Stimulated activated CD4-positive, alpha-beta T cell treated with anti-CD3 and anti-CD28 coated beads, Interleukin-4, amount 100 ng/mL, for 4 hours (primary cell): ENCODE measurements at places on chromosomes 11 and 22.

DNA sequence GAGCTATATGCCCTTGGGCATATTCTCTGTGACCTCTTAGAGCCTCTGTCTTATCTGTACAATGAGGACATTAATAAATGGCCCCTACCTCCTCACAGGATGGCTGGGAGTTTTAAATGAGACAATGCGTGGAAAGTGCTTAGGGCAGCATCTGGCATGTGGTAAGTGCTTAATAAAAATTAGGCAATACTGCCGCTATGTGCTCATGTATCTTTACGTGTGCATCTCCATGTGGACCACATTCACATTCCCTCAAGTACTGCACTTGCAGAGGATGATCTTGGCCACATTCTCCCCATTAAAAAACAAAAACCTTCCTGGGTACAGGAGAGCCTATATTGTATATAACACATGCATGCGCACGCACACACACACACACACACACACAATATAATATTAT lies 19.1 kb upstream of the BSX start:
- no peak for DNase-seq

DNA sequence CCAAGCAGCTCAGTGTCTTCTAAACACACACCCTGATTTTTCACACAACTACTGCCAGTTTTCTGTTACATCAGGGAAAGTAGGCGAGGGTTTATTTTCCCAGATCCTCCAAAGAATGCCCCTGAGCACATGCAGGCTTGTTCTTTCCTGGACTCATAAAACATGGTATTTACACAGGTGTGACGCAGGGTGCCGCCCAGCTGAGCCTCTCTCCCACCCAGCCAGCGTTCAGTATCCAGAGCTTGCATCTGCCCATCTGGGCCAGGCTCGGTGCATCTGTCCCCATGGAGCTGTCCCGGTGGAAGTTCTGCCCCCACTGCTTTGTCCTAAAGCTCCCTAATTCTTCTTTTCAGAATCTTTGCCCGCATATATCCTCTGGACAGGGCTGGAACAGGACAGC lies 44.8 kb upstream of the ISX start:
- no peak for DNase-seq

GRCh38 chr11:118115048-118115447 lies 28.3 kb upstream of the SMIM35 start:
- DNase-seq = no peak

DNA sequence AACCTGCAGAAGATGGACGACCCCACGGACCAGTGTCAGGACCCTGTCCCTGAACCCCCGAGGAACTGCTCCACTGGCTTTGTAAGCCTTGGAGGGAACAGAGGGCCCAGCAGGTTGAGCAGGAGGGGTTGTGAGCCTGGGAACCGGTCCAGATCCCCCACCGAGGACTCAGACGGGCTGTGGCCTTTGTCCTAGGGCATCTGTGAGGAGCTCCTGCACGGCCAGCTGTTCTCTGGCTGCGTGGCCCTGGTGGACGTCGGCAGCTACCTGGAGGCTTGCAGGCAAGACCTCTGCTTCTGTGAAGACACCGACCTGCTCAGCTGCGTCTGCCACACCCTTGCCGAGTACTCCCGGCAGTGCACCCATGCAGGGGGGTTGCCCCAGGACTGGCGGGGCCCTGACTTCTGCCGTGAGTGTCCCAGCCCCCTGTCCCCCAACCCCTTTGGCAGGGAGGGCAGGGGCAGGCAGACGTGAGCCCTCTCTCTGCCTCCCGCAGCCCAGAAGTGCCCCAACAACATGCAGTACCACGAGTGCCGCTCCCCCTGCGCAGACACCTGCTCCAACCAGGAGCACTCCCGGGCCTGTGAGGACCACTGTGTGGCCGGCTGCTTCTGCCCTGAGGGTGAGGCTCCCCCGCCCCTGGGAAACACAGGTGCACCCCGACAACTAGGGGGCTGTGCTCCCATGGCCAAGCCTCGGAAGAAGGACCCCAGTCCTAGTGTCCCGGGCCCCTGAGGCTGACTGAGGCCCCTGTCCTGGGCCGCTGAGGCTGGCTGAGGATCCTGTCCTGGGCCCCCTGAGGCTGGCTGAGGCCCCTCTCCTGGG lies 6.4 kb downstream of the MUC5AC start:
- DNase-seq = no peak

GRCh38 chr11:69492201-69492991 lies 10.9 kb downstream of the LINC01488 start:
- DNase-seq = no peak

DNA sequence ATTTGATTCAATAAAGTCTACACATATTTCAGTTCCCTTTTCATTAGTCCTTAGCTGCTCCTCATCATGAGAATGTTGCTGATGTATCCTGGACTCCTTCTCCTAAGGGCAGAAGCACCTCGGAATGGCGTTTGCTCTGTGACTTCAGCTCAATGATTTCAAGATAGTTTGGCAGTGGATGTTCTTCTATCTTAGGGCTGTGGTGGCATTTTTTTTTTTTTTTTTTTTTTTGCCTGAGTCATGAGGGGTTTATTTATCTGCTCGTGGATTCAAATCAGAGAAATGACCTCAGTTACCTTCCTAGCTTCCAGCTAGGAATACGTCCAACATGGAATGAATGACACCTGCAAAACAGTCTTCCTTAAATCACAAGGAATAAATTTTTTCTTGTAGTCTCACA lies 220.0 kb upstream of the ZBED5 start:
- DNase-seq = no peak

GRCh38 chr11:133706925-133707794 lies 138.2 kb downstream of the SPATA19 start:
- no peak for DNase-seq

DNA sequence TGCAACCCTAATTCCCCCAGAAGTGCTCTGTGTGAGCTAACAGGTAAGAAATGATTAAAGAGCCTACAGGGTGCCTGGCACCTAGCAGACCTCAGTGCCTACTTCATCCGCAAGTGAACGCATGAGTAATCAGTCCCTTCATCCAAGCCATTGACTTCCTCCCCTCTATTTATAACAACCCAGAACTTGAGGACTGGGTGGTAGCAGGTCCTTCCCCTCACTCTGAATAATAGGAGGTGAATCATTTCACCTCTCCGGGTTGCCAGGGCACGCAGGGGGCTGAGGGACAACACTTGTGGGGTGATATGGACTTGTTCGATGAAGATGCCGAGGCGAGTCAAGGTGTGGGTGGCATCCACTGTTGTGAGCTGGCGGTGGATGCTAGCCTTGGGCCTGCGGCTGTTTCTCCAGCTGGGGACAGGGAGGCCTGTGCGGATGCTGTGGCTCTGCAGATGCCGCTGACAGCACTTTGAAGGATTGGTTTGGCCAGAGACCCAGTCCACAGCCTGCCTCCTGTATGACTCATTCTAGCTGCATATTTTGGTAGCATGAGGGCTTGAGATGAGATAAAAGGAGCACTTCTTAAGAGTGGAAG lies 11.7 kb upstream of the SORL1-AS1 start:
- peak; percentile 85 for DNase-seq

DNA sequence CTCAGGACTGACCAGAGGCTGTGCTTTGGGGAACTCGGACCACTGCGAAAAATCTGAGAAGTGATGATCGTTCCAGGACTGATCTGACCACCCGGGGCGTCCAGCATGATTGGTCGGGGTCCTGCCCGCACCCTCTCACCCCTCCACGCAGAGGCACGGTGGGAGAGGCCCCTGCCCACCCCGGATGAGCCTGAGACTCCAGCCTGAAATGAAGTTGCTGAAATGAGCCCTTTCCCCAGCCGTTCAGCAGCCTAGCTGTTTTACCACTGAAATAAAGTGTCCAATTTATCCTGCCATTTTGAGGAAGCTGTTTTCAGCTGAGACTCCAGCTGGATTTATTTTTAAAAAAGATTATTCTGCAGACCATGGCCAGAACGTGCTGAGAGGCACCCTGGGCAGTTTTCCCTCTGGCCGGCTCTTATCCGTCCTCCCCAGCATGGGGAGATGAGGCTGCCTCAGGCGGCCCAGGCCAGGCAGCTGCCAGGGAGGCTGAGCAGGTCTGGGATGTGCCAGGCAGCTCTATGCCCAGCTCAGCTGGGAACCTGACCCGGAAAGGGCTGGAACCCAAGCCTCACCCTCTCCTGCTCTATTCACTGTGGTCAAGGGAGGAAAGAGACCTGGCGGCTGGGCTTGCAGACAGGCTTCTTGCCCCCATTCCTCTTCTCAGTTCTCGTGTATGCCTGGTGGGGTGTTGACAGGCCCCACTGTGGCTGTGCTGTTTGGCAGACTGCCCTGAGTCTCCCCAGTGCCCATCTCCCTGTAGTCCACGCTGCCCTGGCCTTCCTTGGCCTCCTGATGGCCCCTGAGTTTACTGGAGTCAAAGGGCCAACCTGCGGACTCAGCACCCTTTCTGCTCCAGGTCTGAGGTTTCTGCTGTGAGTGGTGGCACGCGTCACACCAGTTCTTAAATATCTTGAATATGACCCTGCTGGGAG lies 161.0 kb upstream of the B3GAT1 start:
- DNase-seq = no peak

GRCh38 chr11:88183233-88183632 lies 8.0 kb upstream of the RAB38 start:
- no peak for DNase-seq

- DNase-seq = no peak
Measured at GRCh38 chr11:78218707-78219492, 30.2 kb downstream of the USP35 start.

DNA sequence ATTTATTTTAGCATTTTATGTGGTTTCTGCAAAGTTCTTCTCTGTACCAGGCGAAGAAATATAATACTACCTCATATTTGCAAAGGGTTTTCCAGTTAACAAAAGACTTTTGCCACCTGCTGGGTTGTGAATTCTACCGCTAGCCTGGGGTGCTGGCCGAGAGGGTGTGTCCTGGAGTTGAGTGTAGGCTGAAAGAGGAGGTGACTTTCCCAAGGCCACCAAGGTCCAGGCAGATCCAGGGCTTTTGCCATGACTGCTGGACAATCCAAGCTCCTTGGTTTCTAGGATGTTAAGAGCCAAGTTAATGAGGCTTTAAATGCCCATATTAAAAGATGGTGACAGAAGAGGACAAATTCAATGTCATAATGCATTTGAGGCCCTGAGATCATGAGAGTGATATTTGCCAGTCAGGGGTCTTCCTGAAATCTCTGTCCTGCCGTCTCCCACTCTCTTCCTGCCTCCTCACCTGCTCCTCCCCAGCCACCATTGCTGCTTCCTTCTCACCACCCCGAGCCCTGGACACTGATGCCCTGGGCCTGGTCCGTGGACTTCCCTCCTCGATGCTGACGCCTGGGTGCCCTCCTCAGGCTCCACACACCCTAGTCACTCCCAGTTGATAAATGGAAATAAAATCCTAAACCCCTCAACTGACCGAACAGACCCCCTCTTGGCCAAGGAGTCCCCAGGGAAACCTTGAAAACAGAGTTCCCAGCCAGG lies 825.6 kb downstream of the TBC1D22A start:
- DNase-seq = no peak

DNA sequence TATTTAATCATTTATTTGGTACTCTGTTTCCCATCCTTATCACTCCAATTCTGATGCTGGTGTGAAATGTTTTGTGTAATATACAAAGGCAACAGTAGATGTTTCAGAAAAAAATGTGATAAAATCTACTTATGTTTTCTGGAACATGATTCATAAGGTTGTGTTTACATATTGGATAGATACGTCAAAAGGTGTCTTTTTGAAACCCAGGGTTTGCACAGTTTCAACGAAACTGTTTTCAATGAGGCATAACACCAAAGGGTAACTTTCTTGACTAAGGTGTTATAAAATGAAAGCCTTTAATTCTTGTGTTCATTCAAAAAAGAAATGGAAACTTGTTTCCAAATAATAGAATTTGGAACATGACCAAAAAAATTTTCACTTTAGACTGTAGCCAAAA lies 33.8 kb upstream of the HSD17B12 start:
- no peak for DNase-seq

DNA sequence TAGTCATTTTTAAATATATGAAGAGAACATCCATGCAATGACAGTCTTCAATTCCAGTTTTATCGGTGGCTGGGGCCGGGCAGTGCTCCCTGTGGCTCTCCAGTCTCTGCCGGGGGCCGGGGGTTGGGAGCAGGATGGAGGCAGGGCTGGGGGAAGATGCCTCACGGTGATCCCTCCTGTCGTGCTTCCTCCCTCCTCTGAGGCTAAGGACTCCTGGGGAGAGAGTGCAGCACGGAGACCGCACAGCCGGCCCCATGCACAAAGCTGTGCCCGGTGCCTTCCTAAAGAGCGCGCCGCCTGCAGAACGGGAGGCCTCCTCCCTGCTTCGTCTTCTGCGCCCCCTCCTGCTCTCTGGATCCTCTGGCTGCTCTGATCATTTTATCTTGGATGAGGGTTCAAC lies 20.5 kb downstream of the GAL start:
- no peak for DNase-seq

GRCh38 chr11:116931206-116931953 lies 94.0 kb upstream of the APOA1 start:
- no peak for DNase-seq

GRCh38 chr11:10970926-10971325 lies 113.1 kb upstream of the ZBED5 start:
- DNase-seq = no peak

DNA sequence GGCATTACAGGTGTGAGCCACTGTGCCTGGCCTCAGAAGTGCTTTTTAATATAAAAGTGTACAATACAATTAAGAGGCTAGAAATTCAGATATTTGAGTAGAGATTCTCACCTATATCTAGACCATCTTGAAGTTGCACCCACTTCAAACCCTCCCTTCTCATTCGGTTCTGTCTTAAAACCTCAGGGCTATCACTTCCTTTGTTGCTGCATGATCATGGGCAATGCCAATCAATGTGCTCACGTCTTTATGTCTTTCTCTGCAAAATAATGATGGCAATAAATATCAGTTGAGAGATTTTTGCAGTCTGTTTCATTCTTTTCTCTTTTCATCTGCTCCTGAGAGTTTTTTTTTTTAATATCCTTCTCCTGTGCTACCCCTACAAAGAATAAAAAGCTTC lies 9.3 kb upstream of the NUP160 start:
- no peak for DNase-seq

DNA sequence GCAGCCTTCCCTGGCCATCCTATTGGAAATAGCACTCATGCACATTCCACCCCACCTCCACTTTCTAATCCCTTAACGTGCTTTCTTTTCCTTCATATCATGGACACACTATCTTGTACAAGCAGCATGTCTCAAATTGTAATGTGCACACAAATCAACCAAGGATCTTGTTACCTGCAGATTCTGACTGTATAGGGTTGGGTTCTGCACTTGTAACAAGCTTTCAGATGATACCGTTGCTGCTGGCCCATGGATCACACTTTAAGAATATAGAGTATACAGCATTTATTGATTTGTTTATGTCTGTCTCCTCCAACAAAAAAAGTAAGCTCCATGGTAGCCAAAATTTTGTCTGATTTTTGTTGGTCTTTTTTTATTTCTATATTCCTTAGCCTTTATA lies 32.4 kb upstream of the POU2AF1 start:
- no peak for DNase-seq
